ENCODE measurements at places on chromosomes 6 and 20.

DNA sequence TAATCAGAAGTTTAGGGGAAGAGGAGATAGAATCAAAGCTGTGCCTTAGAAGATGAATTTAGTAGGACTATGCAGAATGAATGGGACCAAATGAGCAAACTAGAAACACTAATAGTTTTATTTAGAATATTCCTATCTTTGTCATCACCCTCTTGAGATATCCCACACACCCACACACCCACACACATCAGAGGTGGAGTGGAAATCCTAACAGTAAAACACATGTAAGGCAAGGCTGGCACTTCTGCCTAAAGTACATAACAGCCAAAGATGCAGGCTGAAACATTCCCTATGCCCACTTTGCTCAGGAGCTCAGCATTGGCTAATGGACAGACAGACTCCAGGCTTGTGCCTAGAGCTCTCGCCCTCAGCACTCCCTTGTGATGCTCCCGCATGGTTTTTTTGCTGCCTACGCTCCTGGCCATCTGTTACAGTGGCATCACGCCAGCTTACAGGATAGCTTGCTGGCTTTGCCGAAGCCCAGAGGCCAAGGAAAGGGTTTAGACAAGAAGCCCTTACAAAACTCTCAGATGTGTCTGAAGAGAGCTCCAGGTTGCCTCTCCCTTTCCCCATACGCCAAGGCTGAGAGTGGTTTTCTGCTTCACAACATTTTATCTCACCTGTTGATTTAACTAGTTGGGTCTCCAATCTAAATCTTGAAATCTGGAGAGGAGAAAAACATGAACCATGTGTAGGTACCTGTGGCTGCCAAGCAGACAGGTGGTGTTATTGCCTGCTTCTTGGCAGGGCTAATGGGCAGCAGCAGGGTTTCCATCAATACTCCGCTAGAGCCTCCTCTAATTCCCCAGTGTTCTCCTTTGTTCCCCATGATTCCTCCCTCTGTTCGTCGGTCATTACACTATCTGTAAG is 282.6 kb upstream of the ID4 start:
- no peak for DNase-seq

- DNase-seq, result no peak
These were observed 5.9 kb upstream of the TCP11 start for GRCh38 chr6:35147026-35147425.

DNA sequence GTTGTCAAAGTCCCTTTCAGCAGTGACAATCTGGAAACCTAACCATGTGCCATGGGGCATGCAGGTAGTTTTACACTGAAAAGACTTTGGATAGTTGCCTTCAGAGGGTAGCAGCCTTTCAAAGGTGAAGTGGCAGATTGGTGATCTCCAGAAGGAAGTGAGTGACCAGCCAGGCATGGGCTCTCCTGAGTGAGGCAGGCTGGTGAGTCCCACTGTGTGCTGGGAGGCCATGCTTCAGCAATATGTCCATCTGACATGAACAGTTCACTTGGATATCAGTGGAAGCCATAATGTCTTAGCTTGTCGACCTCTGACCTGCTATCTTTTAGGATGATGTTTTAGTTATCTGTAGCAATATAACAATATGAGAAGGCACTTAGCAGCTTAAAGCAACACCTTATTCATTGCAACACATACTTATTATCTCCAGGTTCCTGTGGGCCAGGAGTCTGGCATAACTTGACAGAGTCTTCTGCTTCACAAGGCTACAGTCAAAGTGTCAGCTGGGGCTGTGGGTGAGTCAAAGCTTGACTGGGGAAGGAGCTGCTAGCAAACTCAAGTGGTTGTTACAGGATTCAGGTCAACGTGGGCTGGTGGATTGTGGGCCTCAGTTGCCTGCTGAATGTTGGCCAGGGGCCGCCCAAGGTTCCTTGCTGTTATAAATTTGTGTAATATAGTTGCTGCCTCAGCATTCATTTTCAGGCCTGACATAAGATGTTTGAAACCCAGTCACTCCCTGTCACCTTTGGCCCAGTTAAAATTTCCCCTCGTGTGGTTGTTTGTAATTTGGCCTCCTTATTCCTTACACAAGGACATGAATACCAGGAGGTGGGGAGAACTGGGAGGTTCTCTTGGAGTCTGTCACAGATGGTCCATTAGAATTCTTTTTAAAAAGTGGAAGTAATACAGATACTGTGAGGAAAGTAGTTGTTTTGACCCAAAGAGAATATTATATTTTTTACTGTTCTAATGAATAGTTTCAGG is 100.2 kb downstream of the UST start:
- no peak for DNase-seq

GRCh38 chr6:91080871-91081270 is 494.0 kb upstream of the MAP3K7 start:
- DNase-seq, result no peak

GRCh38 chr6:157020881-157021343 is 243.7 kb downstream of the ARID1B start:
- DNase-seq, result no peak

- DNase-seq, result no peak
These were observed 195.7 kb downstream of the PRL start for GRCh38 chr6:22101163-22101562.

GRCh38 chr6:130677766-130678165 is 149.4 kb upstream of the SMLR1 start:
- no peak for DNase-seq
